ENCODE measurements at places on chromosomes 1 and 21.

DNA sequence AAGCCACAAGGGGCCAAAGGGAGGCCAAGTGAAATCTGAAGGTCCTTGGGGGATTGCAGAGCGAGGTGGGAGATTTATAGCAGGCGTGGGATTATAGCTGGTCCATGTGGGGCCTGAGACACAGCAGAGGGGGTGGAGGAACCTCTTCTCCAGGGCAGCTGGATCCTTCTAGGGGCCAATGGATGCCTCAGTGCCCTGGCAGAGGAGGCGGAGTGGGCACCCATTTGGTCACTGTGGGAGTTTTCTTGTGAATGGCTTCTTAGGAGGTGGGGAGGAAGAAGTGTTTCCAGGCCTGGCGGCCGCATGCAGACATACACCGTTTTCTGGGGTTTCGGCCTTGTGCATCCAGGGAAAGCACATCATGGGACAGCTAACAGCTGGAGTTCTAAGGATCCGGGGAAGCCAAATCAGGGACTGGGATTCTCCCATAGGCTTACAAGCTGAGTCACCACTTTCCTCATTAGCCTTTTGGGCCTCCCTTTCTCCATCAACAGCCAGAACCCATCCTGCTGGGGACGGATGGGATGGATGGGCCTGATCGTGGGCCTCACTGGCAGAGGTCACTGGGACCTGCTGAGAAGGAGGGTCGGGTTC is 76.5 kb downstream of the RHOU start:
- no peak for DNase-seq

DNA sequence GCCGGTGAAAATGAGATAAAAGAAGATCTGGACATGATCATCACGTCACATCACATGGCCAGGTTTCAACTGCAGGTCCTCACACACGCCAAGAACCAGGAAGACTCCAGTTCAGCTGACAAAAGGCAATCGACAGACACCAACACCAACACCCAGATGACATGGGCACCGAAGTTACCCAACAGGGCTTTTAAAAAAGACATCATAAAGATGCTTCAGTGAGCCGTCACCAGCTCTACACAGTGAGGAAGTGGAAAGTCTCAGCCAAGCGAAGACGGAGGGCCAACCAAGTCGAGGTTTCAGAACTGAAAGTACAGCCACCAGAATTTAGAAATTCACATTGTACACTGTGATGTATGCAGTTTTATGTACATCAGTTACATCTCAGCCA is 154.3 kb upstream of the COL6A1 start:
- DNase-seq = no peak

DNA sequence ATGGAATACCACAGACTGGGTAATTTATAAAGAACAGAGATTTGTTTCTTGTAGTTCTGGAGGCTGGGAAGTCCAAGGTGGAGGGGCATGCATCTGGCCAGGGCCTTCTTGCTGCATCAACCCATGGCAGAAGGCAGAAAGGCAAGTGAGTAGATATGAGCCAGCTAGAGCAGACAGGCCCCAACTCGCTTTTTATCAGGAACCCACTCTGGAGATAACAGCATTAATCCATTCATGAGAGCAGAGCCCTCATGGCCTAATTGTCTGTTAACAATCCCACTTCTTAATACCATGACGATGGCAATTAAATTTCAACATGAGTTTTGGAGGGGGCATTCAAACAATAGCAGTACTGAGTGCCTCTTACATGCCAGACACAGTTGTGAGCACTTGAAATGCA is 87.2 kb upstream of the SOX13 start:
- DNase-seq = no peak

DNA sequence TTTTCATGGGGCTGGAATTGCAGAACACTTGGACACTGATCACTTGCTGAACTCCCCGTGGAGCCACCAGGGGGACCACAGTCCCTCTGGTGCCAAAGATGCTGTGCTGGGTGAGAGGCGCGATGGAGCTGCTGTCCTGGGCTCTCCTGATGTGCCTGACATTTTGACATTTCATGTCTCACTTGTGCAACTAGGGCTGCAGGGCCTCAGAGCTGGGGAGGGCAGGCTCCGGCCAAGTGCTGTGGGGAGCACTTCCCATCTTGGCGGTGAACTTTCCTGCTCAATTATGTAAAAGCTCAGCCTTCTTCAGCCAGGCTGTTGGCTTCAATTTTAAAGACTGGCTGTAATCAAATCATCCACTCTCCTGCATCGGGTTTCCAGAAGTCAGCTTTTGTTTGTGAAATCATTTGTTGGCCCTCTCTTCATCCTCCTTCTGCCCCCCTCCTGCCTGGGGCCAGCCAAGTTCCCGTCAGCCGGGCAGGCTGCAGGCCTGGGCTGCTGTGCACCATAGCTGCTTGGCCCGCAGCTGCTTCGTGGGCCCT is 36.8 kb downstream of the KCNAB2 start:
- no peak for DNase-seq

DNA sequence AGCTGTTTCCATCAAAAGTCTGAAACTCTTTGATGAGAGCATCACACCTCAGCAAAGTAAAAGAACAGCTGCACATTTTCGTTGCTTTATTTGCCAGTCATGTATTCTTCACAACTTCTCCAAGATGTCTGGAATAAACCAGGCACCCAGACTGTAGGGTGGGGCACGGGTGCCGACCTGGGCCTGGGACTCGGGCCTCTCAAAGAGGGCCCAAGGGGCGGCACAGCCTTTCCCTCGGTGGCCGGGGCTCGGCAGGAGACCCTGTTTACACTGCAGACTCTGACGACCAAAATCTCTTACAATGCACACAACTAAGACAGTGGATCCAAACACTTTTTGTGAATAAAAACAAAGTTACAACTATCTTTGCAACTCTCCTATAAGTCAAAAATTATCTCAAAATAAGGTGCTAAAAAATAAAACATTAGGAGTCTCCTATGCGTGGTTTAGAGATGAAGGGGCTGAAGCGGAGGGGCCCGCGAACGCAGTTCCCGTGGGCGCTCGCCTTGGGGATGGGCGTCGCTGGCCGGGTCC is 696 bp downstream of the LSS start:
- peak; percentile 24 for DNase-seq

- DNase-seq = no peak
Measured at GRCh38 chr1:77026135-77026534, 158.9 kb downstream of the ST6GALNAC5 start.

DNA sequence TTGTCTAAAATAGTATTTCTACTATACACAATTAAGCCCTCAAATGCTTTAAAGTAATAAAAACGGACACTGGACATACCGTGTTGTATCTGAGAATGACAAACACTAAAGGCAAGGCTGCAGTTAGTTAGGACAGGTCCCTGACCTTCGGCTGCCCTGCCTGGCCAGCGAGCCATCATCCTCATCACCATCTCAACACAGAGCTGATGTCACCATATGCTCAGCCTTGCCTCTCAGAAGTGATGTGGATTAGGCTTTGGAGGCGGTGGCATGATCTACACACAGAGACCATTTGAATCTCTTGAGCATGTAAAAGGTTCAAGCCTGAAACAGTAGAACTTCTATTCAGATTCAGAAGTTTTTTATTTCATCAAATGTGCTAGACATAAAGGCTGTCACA is 244.7 kb downstream of the SDCCAG8 start:
- DNase-seq = no peak

GRCh38 chr1:54355931-54356679 is 50.1 kb downstream of the SSBP3 start:
- peak; percentile 69 for DNase-seq

DNA sequence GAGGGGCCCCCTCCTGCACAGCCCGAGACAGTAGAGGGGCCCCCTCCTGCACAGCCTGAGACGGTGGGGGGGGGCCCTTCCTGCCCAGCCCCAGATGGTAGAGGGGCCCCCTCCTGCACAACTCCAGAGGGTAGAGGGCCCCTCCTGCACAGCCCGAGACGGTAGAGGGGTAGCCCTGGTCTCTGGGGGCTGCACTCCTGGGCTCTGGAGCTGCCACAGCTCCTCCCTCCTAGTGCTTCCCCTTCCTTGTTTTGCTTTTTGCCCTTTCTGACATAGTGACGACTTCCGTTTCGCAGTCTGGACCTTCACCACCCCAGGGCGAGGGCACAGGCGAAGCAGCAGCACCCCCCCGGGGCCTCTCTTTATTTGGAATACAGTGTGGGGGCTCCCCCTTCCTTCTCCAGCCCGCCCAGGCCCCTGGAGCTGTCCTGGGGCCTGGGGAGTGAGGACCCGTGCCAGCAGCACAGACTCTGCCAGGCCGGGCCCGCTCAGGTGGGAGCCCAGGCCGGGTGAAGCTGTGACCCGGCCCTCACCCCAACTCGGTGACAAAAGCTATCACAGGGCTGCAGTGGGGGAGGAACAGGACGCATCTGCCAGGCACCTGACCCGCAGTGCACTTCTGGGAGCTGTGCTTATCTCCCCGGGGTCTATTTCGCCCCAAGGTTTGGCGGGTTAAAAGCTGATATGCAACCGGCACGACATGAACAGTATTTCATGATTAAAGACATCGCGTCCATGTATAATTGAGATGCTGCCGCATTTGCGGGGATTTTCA is 1.1 kb upstream of the PRXL2B start:
- peak; percentile 90 for DNase-seq

Measured in umbilical cord (tissue), 2 donors.